Lung (tissue), 17 donors: ENCODE measurements at places on chromosomes 5 and 9. TPM values are rescaled to one million over a fixed set of nuclear protein-coding genes. Genes with fewer than 3 reads are reported as not detected.

GRCh38 chr9:87991151-87991870 lies 17.0 kb upstream of the CDK20 start:
- DNase-seq = peak; percentile 32

Gene AQP7
- 0.74 TPM for total RNA-seq

DNA sequence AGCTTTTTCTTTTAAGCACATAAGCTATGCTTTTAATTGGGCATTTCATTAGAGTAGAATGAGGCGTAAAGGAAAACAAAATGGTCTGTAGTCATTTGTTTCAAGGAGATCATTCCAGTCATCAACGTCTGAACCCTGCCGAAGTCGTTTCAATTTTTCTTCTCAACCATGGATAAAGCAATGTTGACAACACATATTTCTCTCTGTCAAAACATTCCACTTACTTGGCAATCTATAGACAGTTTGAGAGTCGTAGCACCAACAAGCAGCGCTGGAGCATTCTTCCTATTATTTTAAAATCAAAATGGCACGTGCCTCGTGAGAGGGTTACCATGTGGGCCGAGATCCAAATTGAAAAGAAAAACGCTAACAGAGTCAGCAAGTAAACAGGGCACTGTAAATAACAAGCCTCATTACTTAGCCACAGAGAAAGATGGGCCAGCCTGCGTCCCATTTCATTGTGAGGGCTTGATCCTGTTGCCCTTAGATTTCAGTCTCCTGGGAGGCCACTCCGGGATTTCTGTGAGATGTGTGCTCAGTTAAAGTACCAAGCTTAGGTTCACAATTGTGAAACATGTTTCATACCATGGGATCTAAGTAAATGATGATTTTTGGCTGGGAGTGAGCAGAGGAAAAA lies 422.9 kb downstream of the DTWD2 start:
- DNase-seq = no peak

Gene PDGFRB
- 215 TPM for total RNA-seq

GRCh38 chr9:100427366-100428263 lies 672 bp downstream of the MSANTD3 start:
- DNase-seq = peak; percentile 67
